GM12892 (cell line): ENCODE measurements at places on chromosomes 4 and X.

GRCh38 chr4:77994194-77994721, 62.9 kb upstream of the FRAS1 start:
- no peak for DNase-seq

GRCh38 chr4:161314371-161314770, 849.4 kb downstream of the FSTL5 start:
- DNase-seq = no peak

DNA sequence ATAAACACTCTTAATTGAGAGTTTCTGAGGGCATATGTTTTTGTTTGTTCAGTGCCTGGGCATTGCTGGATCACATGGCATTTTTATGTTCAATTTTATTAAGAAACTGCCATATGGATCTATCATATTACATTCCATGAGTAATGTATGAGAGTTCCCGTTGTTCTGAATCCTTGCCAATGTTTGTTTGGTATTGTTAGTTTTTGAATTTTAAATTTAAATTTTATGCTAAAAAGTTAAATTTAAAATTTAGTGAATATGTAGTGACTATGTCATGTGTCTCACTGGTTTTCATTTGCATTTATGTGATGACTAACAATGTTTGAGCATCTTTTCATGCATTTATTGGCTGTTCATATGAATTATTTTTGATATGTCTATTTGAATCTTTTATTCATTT, 54.8 kb upstream of the GEMIN8 start:
- no peak for DNase-seq

GRCh38 chr4:94548571-94548970, 96.8 kb downstream of the PDLIM5 start:
- no peak for DNase-seq

DNA sequence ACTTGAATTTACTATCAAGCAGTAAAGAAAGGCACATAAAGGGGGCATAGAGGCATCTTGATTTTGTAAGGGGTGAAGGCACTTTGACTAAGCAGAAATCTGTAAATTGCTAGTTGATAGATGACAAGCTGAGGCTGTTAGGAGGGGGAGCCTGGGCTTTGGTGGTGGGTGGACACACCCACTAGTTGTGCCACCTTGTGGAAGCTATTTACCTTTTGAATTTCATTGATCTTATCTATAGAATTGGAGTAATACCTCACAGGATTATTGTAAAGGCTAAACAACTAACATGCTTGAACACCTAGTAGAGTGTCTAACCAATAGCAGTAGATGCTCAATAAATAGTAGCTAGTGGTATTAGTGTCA, 142.8 kb upstream of the KCNIP4 start:
- no peak for DNase-seq

DNA sequence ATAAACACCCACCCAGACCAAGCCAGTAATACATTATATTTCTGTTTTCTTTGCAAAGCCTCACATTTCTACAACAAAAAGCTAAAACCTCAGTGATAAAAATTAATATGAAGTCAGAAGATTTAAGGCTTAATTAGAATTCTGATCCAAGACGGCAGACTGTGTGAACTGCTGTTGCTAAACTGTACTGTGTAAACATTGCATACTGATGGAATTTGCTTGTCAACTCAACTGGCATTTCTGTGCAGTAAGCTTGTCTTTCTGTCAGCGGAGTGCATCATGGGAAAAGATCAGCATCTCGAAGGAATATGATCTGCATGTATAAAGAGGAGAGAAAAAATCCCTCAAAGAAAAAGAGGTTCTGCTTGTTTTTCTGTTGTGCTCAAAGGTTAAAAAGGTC, 69.4 kb upstream of the SPANXB1 start:
- DNase-seq = no peak
